ENCODE measurements at places on chromosomes 3 and 15.

GRCh38 chr3:44654039-44654438, 5.5 kb downstream of the ZNF35 start:
- no peak for ATAC-seq

DNA sequence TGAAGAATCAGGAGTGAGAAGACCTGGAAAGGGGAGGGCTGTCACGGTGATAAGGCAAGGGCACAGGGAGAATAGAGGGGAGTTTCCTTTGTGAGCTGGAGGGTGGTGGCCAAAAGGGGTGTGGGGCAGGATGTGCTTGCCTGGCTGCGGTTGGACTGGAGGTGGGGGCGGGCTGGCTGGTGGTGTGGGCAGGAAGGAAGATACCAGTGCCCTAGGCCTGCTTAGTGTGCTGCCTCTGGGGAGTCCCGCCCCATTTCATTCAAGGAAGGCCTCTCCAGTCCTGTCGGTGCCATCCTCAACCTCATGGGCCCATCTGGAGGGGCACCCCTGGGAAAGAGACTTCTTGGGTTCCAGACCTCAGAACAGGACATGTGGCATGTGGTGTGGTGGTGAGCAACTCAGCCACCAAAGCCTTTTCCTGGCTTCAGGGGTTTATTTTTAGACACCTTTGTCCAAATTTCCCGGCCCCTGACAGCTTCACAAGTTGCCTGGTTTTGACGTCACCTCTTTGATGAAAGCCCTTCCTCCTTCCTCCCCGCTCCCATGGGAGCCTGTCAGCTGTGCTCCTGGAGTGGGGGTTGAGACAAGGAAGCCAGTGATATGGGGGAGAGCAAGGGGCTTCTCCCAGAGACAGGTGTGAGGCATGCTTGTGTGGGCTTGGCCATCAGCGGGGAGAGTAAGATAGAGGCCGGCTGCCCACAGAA, 15.6 kb downstream of the TEX264 start:
- no peak for ATAC-seq

GRCh38 chr3:149736953-149737205, 15.4 kb downstream of the COMMD2 start:
- ATAC-seq, result no peak

DNA sequence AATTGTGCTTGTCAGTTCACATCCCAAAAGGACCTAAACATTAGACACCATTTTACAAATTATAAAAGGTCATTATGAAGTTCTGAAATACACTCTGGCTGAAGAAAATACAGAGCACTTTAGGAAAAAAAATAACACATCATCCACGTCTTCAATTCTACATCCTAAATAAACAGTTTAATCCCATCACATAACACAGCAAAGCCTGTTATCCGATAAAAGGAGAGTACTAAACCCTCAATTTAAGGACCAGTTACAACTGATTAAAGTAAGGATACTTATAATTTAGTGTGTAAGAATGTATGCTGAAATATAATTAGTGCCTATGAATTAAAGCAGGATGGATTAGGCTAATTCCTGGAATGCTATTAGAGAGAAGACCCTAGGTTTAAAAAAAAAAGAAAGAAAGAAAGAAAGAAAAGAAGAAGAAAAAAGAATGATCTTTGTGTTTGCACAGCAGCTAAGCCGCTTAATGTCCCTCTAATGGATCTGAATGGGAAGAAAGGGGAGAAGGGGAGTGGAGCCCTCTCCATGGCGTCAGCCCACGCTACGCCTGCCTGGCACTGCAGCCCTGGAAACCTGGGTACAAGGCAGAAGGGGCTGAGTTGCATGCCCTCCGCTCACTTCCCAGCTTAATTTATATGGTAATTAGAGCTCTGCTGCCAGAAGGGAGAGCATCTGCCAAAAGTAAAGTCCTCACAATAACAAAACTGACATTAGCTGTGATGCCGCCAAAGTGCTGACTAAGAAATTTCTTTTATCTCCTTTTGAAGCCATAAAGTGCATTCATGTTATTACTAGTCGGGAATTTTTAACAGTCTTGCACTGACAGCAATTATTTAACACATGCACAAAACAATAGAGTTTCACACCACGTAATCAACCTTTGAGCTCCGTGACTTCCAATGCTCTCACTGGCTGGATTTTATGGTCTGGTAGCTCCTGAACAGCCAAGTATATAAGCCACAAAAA, 90.0 kb downstream of the FSIP1 start:
- ATAC-seq, result peak; percentile 99

DNA sequence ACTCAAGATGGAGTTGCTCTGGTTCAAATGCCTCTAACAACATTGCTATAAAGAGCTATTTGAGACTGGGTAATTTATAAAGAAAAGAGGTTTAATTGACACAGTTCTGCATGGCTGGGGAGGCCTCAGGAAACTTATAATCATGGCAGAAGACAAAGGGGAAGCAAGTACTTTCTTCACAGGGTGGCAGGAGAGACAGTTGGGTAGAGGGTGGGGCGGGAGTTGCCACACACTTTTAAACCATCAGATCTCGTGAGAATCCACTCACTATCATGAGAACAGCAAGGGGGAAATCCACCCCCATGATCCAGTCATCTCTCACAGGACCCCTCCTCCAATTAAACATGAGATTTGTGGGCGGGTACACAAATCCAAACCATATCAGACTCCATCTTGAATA, 30.7 kb downstream of the MAP2K5 start:
- no peak for ATAC-seq

GRCh38 chr3:12456441-12456840, 27.8 kb upstream of the TSEN2 start:
- ATAC-seq, result no peak

GRCh38 chr3:14120111-14120920, 4.4 kb downstream of the CHCHD4 start:
- no peak for ATAC-seq

DNA sequence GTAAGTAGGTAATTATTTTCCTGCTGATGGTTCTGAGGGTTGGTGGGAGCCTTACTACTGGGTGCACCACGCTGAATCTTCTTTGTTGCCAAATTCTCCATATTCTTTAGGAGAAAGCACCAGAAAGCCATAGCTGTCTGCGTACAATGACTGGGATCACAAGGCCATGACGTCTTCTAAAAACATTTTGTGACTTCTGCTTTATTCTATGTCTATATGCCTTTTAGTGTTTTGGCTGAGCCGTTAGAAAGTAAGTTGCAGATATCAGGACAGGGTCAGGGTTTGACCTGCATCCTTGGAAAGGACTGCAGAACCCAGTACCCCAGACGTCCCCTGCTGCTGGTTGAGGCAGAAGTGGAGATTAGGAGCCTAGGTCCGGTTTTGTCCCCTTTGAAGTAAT, 95.6 kb downstream of the DNASE1L3 start:
- ATAC-seq, result no peak
